ENCODE measurements at places on chromosomes 7 and 10. TPM values are rescaled to one million over a fixed set of nuclear protein-coding genes. Genes with fewer than 3 reads are reported as not detected.

PRF1 gene
- total RNA-seq = 6.3 TPM

GRCh38 chr7:101370836-101371235, 8.2 kb downstream of the COL26A1 start:
- no peak for DNase-seq

DNA sequence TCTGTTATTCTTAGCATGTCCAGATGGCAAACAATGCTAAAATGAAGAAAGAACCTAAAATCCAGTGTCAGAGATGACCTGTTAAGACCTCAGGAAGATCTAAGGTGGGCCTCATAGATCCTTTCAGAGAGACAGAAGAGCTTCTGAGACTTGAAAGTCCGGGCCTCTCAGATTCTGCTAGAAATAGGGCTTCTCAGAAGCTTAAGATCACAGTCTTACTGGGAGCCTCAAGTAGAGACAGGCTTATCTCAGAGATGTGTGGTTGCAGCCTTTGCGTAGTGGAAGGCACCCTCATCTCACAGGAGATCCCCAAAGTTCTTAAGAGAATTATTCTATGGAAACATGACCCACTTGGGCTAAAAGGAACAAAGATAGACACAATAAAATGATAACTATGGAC, 642.8 kb downstream of the TNS3 start:
- DNase-seq = no peak

SLC39A12 gene
- not detected for total RNA-seq

TYW1B gene
- total RNA-seq = 7.9 TPM

ZMIZ1 gene
- 42.2 TPM for total RNA-seq

GRCh38 chr10:129929343-129930292, 34.5 kb downstream of the EBF3 start:
- no peak for DNase-seq

ADIRF gene
- total RNA-seq = 113 TPM

GRCh38 chr10:11588873-11589574, 22.4 kb downstream of the USP6NL start:
- DNase-seq = no peak

C1QL3 gene
- not detected for total RNA-seq

DNA sequence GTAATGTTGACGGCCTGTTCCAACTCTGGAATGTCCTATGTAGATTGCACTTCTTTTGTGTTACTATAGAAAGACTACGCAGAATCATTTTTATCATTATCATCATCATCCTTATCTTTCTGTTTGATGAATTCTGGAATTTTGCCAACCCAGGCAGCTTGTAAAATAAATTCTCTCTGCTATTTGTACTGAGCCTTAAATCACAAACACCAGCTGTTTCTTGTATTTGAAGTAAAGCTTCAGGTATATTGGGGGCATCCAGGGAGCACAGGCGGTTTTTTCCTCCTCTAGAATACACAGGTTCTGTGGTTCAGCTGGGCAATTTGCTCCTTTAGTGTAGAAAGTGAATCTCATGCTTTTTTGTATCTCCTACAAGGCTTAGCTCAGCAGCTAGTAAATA, 14.9 kb upstream of the CPA5 start:
- DNase-seq = no peak

TEX36 gene
- not detected for total RNA-seq

NSMCE4A gene
- 70.8 TPM for total RNA-seq

TFPI2 gene
- 10.9 TPM for total RNA-seq

CASP2 gene
- total RNA-seq = 4.6 TPM

Measured in body of pancreas (tissue), 4 donors.